Bronchial epithelial cell (primary cell): ENCODE measurements at places on chromosomes 2 and 18.

DNA sequence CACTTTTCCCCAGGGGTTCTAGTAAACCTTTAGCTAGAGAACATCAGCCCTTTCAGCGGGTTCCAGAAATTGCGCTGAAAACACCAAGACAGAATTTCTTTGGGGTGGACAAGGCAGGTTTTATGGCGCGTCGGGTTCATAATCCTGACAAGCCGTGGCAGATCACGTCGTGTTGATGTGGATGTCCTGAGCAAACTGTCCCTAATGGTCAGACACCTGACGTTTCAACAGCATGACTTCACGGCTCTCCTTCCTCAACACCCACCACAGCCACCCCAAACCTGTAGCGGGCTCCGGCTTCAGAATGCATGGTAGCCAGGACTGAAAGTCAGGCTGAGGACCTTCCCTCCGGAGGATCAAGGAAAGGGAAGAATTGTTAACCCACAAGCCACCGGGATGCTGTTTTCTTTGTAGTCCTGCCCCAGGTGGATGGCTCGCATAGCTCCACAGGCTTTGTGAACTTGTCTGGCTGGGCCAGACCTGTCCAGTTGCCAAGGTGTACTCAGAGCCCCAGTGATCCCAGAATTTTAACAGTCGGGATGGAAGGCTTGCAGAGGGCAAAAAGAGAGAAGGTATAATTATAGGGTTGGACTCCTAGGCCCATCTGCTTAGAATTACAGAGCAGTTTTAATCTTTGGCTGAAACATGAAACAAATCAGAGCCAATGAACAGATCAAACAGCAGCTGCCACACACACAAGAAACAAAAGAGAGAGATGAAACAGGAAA, 1.5 kb downstream of the APCDD1 start:
- DNase-seq, result no peak

- DNase-seq, result no peak
These were observed 150.0 kb upstream of the ALKAL2 start for GRCh38 chr2:437756-438393.

GRCh38 chr2:77161009-77161408, 361.2 kb downstream of the LRRTM4 start:
- peak; percentile 38 for DNase-seq

DNA sequence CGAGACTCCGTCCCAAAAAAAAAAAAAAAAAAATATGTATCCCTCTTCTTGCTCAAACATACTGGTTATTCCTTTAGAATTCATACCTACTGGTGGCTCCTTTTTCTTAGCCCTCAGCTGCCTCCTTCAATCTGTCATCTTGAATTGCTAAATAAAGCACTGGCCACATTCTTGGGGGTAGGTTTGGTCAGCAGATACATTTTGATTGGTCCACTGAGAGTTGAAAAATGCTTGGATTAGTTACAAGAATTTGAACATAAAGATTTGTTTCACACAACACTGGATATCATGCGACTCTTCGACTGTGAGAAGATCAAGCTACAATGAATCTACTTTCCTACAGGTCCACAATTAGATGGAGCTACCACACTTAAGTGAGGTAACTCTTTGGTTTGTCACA, 906.1 kb upstream of the SLC39A10 start:
- DNase-seq, result no peak

- DNase-seq, result no peak
These were observed 37.5 kb upstream of the SH3RF3 start for GRCh38 chr2:109091526-109091925.

- DNase-seq, result peak; percentile 54
These were observed 92.4 kb upstream of the TMEM178A start for GRCh38 chr2:39573276-39573675.

- DNase-seq, result peak; percentile 16
These were observed 856 bp downstream of the ACAA2 start for GRCh38 chr18:49812286-49813068.

DNA sequence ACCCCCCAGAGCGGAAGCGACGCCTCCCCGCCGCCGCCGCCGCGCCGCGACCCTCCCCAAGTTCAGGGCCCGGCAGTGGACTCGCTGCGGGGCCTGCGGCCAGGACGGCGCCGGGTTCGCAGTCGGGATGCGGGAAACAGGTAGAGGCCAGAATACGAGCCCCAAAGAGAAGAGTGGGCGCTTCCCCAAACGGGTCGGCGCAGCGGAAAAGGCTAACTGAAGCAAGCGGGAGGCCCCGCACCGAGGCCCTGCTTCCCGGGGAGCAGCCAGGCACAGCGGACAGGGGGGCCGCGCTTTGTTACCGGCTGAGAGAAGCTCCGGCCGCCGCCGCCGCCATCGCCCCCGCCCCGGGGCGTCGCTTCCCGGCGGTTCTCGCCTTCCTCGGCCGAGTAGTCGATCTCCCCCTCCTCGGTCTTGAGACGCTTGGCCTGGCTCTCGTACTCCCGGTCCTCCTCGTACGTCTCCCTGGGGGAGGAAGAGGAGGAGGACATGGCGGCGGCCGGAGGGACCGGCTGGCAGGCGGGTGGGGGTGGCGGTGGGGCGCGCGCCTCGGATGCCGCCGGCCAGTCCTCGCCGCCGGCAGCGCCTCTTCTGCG, 494 bp downstream of the HNRNPLL start:
- no peak for DNase-seq

GRCh38 chr2:54015798-54016699, 45.3 kb upstream of the PSME4 start:
- peak; percentile 81 for DNase-seq

- DNase-seq, result no peak
These were observed 391.1 kb upstream of the SPRED2 start for GRCh38 chr2:65823511-65823910.

DNA sequence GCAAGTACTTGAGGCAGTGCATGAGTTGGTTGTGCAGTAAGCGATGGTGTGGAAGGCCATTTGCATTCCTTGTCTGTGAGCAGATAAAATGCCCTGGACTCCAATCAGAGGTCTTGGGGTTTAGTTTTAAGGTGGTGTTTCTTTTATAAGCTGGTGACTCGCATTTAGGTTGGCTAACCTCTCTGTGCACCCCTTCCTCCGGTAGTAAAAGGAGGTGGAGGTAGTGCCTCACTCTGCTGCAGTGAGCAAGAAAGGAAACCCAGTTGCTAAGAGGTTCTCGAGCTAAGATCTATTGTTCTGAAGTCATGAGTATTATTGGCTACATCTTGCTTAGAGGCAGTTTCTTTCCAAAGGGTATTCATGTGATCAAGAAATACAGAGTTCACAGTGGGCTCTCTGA, 74.3 kb upstream of the EML6 start:
- no peak for DNase-seq

DNA sequence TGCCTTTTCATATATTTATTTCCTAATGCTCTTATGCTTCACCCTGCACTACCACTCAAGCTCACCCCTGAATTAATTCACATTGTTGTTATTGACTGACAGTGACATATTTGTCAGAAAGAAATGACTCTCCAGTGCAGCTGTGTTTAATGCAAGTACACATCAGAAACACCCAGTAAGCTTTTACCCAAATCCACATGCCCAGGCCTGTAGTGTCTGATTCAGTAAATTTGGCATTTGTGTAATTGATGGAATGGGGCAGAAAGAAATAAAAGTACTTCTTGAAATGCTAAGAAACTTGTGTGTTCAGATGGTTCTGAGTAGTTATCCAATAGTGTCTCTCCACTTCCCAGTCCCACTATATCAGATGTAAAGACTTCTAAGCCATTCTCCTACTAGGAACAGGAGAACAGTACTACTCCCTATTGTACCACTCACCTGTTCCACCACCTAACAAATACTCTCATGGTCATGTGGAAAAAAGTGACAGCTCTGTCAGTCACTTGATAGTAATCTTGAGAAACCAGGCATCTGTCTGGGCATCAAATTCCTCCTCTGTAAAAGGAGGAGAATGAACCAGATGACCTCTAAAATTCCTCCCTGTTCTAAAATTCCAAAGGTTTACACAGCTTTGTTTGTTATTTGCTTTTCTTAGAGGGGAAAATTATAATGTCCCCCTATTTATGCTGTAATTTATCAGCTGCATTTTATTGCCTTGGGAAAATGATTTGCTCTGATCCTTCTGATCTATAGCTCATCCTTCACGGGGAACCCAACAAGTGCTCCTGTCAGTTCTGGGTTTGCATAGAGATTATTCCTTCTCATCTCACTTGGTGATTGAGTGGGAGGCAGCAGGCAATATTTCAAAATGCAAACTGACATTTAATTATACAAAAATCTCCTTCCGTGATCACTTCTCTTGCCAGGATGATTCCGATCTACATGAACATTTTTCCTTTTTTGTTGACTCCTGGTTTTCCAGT, 70.9 kb downstream of the ZNF385B start:
- DNase-seq, result peak; percentile 63

GRCh38 chr2:102149644-102150455, 7.3 kb downstream of the IL1R1 start:
- no peak for DNase-seq

DNA sequence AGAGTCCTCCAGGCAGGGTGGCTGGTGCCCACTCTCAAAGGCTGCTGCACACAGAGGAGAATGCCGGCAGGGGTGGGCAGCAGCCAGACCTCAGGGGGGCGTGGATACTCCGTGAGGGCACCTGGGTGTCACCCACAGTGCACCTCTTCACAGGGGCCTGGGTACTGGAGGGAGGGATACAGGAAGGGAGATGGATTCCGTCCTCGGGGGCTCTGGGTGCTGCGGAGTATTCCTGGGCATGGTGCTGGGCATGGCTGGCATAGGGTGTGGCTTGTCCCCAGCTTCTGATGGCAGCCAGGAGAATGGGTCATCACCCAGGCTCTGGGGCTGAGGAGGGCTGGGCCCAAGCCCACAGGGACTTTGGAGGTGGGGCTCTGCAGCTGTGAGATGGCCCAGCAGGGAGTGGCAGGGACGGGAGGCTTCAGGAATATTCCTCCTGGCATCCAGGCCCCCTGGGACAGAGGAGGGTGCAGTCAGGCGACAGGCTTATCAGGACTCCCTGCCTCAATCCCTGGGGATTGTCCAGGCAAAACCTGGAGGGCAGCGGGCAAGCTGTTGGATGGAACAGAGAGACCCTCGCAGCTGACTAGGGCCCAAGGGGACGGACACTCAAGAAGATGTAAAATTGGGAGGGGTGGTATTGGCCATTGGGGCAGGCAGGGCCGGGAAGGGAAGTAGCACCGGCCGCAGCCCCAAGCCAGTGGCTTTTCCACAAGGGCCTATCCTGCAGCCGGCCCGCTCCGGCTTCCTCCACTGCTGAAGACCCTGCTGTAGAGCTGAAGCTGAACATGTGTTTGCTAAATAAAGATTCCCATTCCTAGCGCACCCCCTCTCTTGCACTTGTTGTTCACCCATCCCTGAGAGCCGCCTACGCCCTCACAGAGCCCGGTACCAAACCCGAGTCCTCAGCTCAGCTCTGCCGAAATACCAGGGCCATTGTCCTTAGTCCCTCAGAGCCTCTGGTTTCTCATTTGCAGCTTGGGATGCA, 5.7 kb upstream of the KLHL30 start:
- no peak for DNase-seq

- DNase-seq, result no peak
These were observed 120.3 kb upstream of the NFATC1 start for GRCh38 chr18:79275461-79275860.

DNA sequence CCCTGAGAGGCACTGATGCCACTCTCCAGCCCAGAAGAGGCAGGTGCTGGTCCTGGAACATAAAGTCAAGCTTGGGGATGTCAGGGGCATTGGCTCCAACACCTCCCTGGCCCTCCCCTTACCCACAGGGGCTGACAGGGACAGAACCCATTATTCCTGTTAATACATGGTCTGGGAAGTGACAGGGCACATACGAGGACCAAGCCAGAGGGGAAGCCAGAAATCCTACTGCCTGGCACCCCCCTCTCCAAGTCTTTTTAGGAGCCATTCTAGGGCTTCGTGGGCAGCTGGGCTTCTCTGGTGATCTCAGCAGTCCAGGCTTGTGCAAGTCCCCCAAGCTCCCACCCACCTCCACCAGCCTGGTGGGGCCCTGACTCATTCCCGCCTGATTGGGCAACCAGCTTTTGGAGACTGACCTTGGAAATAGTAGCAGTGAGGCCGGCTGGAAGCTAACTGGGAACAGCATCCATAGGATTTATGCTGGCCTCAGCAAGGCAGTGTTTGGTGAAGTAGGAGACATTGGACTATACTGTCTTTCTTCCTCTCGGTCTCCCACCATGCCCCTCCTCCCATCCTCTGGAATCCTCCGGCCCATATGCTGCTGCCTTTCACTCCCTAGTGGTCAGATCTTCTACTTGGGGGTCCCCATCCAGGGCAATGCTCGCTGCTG, 86.4 kb upstream of the HK2 start:
- peak; percentile 83 for DNase-seq

DNA sequence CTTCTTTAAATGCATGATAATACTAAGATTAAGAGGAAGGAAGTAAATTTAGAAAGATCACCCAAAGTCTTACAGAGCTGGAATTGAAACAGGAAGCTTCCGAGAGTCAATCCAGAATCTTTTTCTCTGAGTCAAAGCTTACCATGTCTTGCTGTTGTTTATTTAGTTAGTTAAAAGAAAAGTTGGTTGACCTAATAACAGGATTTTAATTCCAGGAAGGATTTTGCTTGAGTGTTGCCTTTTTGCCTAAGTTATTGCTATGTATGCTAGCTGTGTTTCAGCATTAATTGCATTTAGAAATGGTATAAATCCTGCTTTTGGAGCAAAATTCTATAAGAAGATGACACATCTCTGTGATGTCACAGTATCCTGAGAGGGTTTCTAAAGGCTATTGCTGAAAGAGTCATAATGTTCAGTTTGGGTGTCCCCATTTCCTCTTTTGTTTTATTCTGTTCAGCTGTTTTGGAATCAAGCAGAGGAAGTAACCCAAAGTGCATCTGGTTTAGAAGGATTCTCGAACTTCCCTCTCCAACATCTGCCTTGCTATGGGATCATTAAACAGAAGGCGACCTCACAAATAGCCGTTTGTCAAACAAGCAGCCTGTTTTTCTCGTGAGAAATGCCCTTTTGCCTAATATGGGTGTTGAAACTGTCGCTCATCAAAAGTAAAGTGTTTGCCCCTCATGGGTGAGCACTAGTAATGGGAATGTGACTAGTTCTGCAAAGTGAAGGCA, 271.5 kb upstream of the MMADHC start:
- DNase-seq, result peak; percentile 71

GRCh38 chr18:45423659-45424058, 191.6 kb upstream of the SLC14A2 start:
- no peak for DNase-seq

- no peak for DNase-seq
These were observed 110.4 kb downstream of the DTNA start for GRCh38 chr18:34820360-34821065.

DNA sequence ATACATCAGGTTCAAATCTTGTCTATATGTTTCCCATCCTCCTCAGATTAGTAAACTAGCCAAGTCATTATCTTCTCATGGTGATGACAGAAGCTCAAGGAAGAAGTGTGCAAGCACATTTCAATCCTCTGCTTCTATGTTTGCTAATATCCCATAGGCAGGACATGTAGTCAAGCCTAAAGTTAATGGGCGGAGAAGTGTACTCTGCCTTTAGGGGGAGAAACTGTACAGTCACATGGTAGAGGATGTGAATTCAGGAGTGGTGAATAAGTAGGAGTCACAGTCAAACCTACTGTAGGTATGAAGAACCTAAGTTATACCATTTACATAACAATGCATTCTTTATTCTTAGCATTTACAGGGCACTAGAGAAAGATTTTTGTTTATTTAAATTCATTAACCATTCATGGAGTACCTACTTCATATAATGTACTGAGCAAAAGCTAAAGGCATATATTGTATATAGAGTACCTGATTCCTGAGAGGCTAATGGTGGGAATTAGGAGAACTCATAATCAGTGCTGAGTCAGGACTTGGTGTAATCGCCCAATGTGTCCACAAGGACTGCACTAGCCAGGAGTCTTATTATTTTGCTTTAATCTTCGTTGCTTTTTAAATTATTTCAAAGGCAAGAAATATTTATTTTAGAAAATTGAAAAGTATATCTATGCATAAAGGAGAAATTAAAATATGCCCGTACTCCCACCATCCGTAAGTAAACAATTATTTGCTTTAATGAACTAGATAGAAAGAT, 394.3 kb upstream of the ETAA1 start:
- DNase-seq, result peak; percentile 50
